ENCODE measurements at places on chromosomes 4 and X.
A peak's percentile ranks its signal among the peaks of the same experiment; 100 is the strongest.

DNA sequence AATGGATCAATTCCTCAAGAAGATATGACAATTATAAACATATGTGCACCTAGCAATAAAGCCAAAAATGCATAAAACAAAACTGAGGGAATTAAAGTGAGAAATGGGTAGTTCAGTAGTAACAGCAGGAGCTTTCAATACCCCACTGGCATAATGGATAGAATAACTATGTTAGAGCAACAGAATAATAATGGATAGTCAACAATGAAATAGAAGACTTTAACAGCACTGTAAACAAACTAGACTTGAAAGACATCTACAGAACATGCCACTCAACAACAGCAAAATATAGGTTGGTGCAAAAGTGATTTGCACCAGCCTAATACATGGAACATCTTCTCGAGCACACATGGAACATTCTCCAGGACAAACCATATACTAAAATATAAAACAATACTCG lies 20.0 kb upstream of the MBNL3 start:
- DNase-seq: no peak

DNA sequence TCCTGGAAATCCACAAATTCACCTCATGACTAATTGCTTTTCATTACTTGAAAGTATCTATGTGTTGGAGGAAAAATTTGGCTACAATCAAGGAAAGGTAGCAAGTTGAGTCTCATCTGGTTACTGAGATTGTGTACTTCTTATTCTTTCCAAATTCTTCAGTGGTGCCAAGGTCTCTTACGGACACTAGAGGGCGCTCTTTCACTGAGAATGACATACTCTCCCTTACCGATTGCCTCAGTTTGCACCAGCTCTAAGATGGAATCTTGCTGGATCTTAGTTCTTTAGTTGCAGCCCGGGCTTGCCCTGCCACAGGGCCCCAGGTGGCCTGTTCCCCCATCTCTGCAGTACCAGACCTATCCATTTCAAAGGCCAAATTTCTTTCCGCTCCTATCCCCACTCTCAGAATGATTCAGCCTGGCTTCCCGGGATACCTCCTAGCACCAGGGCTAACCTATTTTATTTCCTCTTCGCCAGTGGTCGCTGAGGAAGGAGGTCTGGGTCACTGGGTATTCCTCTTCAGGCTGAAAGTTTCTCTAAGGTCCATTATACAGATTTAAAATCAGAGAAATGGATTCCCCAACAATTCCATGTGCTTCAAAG lies 24.6 kb upstream of the GPR50 start:
- peak; percentile 16 for DNase-seq

DNA sequence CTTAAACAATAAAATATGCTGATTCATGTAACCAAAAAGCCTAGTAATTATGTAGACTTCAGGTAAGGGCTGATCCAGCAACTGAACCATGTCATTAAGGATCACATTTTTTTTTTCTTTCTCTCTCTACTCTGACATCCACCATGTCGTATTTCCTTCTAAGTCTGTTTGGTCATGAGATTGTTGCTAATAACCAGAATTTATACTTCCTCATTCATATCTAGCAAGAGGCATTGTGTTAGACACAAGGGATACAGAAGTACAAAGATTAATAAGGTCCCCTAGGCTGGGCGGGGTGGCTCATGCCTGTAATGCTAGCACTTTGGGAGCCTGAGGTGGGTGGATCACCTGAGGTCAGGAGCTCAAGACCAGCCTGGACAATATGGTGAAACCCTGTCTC lies 24.1 kb downstream of the PHEX start:
- DNase-seq: no peak

DNA sequence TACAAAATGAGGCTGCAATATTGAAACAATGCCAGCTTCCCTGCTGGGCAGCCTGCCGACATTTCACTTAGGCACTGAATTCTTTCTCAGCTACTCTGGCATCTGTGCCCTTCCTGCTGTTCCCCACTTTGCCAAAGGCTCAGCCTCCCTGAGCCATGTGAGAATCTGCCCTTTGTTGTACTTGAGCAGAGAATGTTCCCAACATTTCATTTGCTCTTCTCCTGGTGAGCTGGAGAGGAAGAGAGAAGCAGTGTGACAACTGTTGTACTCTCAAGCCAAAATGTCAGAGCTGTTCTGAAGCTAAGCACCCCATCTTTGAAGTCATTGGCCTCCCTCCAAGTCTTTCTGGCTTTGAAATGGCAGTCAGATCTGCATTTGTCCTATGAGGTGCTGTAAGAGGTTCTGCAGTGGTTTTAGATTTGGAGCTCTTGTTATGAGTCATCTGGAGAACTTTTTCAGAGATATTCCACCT lies 32.5 kb downstream of the LANCL3 start:
- DNase-seq: no peak

DNA sequence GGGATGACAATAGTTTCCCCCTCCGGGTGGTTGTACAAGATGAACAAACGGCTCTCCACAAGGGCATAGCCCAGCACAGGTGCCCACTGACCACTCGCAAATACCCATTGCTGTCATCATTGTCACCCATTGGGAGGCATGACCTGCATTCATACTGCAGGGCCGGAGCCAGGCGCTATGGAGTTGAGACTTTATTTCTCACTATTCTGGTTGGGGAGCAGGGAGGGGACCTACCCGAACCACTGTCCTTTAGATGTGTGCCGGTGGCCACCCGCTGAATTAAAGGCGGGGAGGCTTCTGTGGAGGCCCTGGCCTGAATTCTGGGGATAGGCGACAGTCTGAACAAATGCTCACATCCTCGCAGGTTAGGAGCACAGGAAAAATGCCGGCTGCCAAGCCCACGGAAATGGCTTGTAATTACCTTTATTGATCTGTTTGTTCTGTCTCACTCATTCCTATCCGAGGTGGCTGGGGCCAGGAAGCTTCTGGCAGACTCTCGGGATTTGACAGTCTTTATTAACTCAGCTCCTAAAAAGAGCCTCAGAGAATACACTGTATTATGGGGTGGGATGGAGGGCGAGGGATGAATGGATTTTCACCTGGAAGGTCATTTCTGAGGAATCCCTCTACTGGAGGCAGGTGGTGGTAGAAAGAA lies 125.1 kb upstream of the PSAPL1 start:
- no peak for DNase-seq

DNA sequence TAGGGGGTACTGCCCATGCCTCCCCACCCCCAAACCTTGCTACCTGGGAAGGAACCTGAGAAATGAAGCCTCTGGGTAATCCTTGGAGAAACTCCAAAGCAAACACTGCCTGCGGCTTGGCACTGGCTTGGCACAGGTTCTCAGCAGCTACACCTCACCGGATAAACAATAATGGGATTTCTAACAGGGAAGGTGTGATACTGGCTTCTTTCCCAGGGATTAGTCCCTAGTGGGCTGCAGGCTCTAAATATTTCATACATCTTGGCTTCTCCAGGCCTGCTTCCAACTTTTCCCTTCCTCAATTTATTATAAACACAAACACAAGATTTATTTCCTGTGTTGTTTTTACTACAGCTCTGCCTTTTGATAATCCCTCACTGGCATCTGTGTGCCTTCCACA lies 12.5 kb downstream of the SEC24D start:
- DNase-seq: no peak

DNA sequence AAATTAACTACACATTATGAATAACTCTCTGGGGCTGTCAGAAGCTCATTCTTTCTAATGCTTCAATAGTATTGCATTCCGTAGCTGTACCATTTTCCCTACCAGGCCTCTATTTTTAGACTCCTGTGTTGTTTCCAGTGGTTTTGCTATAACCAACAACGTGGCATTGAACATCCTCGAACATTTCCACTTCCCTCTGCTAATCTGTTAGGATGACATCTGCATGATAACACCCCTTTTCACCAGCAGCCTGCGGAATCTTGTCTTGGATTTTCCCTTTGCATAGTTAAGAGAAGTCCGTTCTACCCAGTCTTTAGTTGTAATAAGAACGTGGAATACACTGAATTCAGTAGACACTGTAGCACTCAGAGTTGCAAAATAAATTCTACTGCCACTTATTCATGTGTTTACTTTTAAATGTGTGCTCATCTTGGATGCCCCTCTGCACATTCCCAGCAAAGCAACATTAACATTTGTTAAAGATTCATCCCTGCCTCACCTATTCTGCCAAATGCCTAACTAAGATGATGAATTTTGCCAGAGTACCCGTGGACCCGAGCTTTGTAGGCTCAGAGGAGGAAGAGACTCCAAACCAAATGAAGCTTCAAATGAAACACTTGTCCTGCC lies 55.6 kb downstream of the SEL1L3 start:
- DNase-seq: peak; percentile 31

- DNase-seq: no peak
Observed at GRCh38 chrX:53374923-53375322, 47.5 kb downstream of the SMC1A start.

DNA sequence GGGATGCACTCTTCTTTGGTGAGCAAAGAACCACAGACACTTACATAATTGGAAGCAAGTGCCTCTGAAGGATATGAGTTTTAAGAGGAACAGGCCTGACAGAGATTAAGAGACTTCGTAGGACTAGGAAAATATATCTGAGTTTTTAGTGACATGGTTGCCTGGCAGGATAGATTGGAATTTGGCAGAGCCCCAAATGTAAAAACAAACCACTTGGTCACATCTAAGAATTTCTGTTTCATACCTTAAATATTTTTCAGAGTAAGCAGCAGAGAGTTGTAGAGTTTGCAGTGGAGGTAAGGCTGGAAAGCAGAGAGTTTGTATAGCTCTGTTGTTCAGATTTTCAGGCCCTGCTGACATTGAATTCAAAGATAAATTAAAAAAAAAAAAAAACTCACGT lies 150.1 kb upstream of the MAGEB2 start:
- no peak for DNase-seq

DNA sequence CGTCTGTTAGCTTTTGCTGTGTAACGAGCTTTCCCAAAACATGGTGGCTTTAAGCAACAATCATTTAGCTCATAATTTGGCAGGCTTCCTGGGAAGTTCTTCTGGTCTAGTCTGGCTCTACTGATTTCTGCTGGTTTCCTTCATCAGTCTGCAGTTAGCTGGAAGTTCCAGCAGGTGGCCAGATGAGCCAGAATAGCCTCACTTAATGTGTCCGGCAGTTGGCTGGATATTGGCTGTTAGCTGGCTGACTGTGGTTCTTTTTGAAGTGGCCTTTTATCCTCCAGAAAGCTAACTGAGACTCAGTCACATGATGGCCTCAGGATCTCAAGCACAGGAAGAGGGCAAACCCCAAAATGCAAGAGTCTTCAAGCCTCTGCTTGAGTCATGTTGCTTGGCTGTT lies 34.9 kb downstream of the FTHL17 start:
- peak; percentile 15 for DNase-seq

- DNase-seq: no peak
Observed at GRCh38 chrX:132206259-132206658, 13.0 kb downstream of the RAP2C start.

GRCh38 chr4:103451341-103451740 lies 253.2 kb upstream of the CENPE start:
- no peak for DNase-seq

- DNase-seq: no peak
Observed at GRCh38 chr4:110411574-110412011, 64.4 kb upstream of the ENPEP start.

- DNase-seq: no peak
Observed at GRCh38 chrX:40245488-40246071, 147.8 kb upstream of the BCOR start.

DNA sequence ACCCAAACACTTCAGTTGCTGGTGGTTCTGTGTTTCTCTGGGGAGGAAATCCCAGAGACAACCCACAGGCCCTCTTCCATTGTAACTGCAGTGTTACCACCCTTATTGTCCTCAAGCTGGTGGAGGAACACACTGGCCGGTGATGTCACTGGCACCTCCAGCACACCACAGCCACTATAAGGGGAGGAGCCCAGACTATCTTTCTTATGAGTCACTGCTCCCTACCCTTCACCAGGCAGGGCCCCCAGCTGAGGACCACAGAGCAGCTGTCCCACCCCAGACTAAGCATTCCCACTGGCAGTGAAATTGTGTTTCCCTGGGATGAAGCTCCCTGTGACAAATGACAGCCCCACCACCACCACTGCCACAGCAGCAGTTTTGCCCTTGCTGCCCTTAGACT lies 171.8 kb upstream of the FGF16 start:
- DNase-seq: no peak

- no peak for DNase-seq
Observed at GRCh38 chrX:41887691-41888090, 35.7 kb downstream of the CASK start.

DNA sequence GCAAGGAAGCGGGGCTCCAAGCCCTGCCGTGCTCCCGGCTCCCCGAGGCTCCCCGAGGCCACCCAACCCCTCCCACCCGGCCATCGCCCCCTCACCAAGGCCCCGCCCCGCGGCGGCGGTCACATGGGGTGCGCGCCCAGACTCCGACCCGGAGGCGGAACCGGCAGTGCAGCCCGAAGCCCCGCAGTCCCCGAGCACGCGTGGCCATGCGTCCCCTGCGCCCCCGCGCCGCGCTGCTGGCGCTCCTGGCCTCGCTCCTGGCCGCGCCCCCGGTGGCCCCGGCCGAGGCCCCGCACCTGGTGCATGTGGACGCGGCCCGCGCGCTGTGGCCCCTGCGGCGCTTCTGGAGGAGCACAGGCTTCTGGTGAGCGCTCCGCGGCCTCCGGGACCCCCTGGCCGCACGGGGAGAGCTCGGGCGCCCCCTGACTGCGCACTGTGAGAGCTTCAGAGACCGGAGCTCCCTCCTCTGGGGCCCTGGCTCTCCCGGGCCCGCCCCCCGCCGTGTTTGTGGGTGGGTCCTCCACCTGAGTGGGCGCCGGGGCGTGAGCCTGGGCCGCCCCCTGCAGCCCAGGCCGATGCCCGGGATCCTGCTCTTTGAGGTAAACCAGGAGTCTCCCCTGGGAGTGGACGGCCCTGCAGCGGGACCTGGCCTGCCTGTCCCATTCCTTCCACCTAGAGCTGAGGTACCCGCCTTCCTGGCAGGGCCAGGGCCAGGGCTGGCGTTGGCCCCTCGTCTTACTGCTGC lies at the start of gene IDUA:
Gene IDUA (plus strand): TSS at position 166 of the 745 bp plus-strand sequence. CDS start 41 bp downstream, at position 207.
- DNase-seq: peak; percentile 63

GRCh38 chrX:130083107-130083490 lies 27.2 kb downstream of the ELF4 start:
- no peak for DNase-seq

- no peak for DNase-seq
Observed at GRCh38 chr4:16641971-16642370, 256.5 kb downstream of the LDB2 start.

DNA sequence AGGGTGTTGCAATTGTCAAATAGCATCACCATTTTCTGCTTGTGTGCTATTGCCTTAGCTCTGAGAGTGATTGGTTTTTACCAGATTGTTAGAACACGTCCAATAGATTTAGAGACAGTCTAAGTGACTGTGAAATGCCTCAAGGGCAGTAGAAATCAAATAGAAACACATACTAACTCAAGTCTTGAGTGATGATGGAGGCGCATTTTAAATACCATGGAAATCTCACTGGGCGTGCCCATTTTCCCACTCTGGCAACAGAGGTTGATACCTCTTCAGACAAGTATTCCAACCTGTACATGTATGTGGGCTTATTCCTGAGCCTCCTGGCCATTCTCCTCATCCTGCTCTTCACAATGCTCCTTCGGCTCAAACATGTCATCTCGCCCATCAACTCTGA lies 7.2 kb downstream of the SERTM2 start:
- DNase-seq: no peak
